ENCODE measurements at places on chromosomes 1 and 21.

GRCh38 chr1:49199564-49199963 lies 422.9 kb upstream of the BEND5 start:
- H3K36me3 ChIP-seq, result no peaks in the 10 kb centered on the region
- ATAC-seq, result no peak
- no peak overlapping the region for H3K27ac ChIP-seq
- peaks cover 38% of the 10 kb centered on the region for H3K27me3 ChIP-seq
- no peaks in the 10 kb centered on the region for H3K4me1 ChIP-seq
- no peak overlapping the region for H3K4me3 ChIP-seq

- H3K4me3 ChIP-seq, result no peak overlapping the region
- peaks cover 31% of the 10 kb centered on the region for H3K27me3 ChIP-seq
- no peaks in the 10 kb centered on the region for H3K4me1 ChIP-seq
- ATAC-seq, result no peak
- no peak overlapping the region for H3K27ac ChIP-seq
Measured at GRCh38 chr1:53693339-53693738, 45.6 kb downstream of the GLIS1 start.

DNA sequence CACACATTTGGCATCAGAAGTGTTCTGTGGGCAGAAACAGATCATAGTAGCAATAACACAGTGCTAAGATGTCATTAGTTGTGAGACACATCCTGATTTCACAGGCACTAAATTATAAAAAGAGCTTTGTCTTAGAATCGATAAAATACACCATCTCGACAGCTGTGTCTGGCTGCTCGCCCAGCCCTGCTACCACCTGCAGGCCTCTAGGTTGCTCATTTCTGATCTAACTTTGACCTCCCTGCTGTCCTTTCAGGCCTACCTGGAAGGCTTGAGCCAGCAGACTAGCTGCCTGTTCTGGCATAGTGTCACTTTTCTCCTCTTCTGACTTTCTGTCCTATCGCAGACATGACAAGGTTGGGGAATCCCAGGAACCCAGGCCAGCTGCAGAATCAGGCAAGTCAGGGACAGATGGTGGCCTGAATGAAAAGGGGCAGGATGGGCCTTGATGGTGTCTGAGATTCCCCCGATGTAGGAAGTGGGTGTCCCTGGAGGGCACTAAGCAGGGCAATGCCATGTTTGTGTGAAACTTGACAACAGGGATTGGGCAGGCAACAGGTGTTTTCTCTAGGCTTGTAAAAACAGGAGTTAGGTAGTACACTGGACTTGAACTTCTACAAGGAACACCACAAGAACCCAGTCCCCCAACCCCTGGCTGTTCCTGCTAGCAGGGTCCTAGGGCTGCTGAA lies 66.6 kb upstream of the RHOU start:
- no peak for ATAC-seq
- no peaks in the 10 kb centered on the region for H3K36me3 ChIP-seq
- H3K27me3 ChIP-seq, result peaks cover 8% of the 10 kb centered on the region
- no peak overlapping the region for H3K27ac ChIP-seq

- peaks cover 10% of the 10 kb centered on the region for H3K4me1 ChIP-seq
- H3K27me3 ChIP-seq, result no peaks in the 10 kb centered on the region
- H3K36me3 ChIP-seq, result no peaks in the 10 kb centered on the region
- no peak for ATAC-seq
- no peak overlapping the region for H3K27ac ChIP-seq
Measured at GRCh38 chr1:98763488-98764150, 102.1 kb downstream of the SNX7 start.

- H3K4me3 ChIP-seq, result no peak overlapping the region
- no peaks in the 10 kb centered on the region for H3K27me3 ChIP-seq
- H3K4me1 ChIP-seq, result peaks cover 51% of the 10 kb centered on the region
- peaks cover 38% of the 10 kb centered on the region for H3K36me3 ChIP-seq
Measured at GRCh38 chr1:207856276-207857023, 54.5 kb downstream of the CD34 start.

DNA sequence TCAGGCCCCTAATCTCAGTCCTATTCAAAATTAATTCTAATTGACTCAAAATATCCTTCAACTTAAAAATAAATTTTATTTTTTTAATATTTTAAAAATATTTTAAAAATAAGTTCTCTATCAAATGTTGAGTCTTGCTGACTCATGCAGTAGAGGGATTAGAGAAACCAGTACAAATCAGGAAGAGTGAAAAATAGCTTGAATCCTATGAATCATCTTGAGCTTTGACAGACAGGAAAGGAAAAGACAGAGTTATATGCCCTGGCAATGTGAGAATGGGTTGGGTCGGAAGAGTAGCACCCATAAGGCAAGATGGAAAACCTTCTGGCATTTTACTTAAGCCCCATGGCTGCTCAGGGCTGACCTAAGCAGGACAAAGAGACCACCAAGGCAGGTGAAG lies 346.6 kb upstream of the RUNX1 start:
- no peak for ATAC-seq
- peaks cover 19% of the 10 kb centered on the region for H3K4me1 ChIP-seq
- no peaks in the 10 kb centered on the region for H3K27me3 ChIP-seq
- no peak overlapping the region for H3K27ac ChIP-seq
- no peak overlapping the region for H3K4me3 ChIP-seq

DNA sequence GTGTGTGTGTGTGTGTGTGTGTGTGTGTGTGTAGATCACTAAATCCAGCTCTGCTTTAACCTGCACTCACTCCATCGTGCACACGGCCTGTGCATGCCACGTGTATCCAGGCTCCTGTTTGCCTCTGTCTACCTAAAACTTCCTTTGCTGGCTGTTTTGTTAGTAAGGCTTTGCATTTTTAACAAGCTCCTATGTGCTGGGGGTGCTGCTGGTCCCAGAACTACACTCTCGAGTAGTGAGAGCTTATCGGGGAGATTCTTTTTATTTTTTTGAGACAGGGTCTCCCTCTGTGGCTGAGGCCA lies 596 bp upstream of the TCEA3 start:
- no peaks in the 10 kb centered on the region for H3K36me3 ChIP-seq
- H3K27me3 ChIP-seq, result peaks cover 60% of the 10 kb centered on the region
- H3K4me1 ChIP-seq, result peaks cover 30% of the 10 kb centered on the region
- no peak overlapping the region for H3K4me3 ChIP-seq
- no peak for ATAC-seq

DNA sequence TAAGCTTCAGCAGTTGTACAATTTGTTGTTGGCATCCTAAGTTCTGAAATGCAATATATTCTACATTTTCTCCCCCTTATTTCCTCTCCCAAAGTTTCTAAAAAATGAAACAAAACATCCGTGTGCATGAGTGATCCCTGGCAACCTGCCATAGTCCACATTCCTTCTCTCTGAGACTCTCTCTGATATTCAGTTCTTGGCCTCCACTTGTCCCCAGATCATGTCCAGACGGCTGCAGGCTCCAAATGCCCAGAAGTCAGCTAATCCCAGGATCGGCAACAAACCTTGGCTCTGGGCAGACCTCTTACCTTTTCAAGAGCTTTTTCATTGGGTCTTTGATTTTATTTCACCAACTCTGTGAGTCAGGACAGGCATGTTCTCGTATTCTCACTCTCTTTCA lies 187.8 kb downstream of the ETS2 start:
- no peak for ATAC-seq
- H3K4me3 ChIP-seq, result no peak overlapping the region

DNA sequence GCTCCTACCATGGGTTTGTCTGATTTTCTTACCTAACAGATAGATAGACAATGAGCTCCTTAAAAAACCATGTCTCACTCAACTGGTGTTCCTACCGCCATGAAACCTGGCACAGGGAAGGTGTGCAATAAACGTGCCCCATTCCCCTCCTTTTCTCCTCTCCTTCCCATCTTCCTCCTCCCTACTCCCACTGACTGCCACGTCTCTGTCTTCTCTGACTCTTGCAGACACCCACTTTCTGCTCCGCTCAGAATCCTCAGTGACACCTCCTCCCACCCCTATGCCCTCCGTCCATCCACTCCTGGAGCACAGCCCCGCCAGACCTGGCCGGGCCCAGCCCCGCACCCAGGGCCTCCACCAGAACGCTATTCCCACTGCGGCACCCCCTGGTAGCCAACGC lies 52.9 kb downstream of the HMGB4 start:
- H3K36me3 ChIP-seq, result no peaks in the 10 kb centered on the region
- H3K27ac ChIP-seq, result no peak overlapping the region
- peaks cover 18% of the 10 kb centered on the region for H3K27me3 ChIP-seq
- ATAC-seq, result no peak
- no peaks in the 10 kb centered on the region for H3K4me1 ChIP-seq

GRCh38 chr1:24560361-24560760 lies 4.5 kb downstream of the NCMAP start:
- ATAC-seq, result no peak
- H3K4me1 ChIP-seq, result peaks cover 17% of the 10 kb centered on the region
- H3K36me3 ChIP-seq, result no peaks in the 10 kb centered on the region
- H3K4me3 ChIP-seq, result no peak overlapping the region
- H3K27ac ChIP-seq, result no peak overlapping the region
- H3K27me3 ChIP-seq, result peaks cover 22% of the 10 kb centered on the region
